ENCODE measurements at places on chromosomes 1 and 21.

GRCh38 chr1:58885998-58886397 is 102.2 kb upstream of the JUN start:
- peak; percentile 49 for DNase-seq

DNA sequence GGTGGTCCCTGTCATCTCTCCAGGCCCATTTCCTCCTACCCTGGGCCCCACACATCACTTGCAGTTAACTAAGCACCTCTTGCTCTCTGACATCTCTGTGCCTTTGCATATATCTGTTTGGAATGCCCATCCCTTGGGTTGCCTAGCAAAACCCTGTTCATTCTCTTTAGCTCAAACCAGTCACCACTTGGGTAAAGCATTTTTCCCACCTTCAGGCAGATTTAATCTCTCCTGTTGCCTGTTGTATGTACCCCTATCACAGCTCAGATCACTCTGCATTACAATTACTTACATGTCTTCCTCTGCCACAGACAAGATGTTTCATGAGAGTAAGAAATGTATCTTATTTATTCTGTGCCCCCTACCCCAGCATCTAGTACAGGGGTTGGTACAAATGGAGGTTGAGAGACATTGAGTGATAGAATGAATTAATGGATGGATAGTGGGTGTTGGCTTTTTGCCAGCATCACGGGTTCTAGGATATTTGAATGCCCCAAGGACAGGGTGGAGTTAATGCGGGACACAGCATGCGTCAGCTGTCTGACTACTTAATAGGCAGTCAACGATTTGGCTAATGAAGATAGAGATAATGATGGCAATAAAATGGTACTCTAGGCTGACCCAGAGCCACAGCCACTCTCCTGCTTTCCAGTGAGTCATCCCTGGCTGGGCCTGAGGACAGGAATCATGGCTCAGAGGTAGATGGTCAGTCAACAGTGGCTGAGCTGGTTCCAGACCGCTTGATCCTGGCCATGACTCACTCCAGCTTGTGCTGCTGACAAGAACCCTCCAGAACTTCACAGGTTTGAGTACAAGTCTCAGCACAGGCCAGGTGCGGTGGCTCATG is 6.5 kb downstream of the NR0B2 start:
- peak; percentile 72 for DNase-seq

DNA sequence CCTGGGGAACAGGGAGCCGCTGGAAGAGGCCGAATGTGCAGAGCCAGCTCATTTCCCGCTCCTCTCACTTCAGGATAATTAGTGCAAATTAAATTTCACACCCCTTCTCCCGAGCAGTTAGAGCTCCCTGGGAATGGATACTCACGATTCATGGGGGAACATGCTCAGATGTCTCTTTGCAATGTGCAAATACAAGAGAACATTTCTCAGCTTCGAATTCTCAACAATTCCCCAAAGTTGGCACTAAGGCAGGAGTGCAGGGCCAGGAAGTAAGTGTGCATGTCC is 54.9 kb downstream of the CAMK2N1 start:
- DNase-seq: no peak

GRCh38 chr1:67734323-67734690 is 49.3 kb downstream of the GADD45A start:
- DNase-seq: no peak

DNA sequence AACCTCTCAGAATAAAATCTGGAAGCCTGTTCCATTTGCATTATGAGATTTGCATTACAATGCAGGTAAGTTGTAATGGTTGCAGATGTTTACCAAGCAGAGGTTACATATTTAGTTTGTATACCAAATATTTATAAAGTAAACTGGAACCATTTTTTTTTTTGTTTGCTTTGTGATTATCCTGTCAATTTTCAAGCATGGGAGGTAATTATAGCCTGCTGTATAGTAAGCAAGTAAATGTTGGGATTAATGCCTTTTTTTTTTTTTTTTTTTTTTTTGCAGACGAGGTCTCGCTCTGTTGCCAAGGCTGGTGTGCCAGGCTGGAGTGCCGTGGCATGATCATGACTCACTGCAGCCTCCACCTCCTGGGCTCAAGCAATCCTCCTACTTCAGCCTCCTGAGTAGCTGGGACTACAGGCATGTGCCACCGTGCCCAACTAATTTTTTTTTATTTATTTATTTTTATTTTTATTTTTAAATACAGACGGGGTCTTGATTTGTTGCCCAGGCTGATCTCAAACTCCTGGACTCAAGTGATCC is 21.0 kb downstream of the NFYC start:
- no peak for DNase-seq

DNA sequence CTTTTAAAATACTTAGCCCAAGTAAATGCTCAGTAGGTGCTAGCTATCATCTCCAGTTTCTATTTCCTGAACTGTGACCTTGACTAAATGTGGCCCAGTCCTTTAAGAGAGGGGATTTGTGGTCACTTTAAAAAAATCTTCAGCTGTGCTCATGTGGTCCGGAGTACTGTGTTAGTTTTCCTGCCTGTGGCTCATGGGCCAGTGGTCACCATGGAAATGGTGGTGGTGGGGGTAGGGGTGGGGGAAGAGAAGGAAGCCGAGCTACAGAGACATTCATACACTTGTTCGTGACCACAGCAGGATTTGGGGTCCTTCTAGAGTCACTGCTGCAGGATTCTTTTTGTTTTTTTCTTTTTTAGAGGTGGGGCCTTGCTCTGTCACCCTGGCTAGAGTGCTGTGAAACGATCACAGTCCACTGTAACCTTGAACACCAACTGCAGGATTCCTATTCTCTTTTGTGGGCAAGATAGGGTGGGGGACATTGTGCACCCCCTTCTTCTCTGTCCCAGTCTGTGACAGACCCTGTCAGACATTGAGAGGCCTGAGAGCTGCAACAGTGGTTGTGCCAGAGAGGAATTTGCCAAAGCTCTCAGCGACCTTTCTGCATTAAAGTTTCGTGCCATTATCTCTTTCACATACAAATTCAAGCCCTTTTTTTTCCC is 25.8 kb downstream of the KIF26B start:
- DNase-seq: no peak

DNA sequence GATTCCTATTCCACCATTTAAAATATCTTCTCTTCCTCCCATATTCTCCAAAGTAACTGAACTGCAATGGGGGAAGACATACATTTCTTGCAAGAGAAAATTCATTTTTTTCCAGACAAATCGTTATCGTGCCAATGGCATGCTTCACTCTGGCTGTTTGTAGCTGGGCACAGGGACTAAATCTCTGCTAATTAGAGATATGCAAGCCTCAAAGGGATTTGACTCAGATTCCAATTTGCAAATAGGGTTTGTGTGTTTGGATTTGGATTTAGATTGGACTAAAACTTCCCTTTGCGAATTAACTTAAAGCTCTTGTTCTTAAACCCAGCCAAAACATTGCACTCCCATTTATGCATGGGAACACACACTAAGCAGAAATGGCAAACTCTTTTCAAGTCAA is 276.2 kb upstream of the DUSP10 start:
- no peak for DNase-seq

All from AG10803 (cell line).